ENCODE measurements at places on chromosomes 5 and 9.

DNA sequence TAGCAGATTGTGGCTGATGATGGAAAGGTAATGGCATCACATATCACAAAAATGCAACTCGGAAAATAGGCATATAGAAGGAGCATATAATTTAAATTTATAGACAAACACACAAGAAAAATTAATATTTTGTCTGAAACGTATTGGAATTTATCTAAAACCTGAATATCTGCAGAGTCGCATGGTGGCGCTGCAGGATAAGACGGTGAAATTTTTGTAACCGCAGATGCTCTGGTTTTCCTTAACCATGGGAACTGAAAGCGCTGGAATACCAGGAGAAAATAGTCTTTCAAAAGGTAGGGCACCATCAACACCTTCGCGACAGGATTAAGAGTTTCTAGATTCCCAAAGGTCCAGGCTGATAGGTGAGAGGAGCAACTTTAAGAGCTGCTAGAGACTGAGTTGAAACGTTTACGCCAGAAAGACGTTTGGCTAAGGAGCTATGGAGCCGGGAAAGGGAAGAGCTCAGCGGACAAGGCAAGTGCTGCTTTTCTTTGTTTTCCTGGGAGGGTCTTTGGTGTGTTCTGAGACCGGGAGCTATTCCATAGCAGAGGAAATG is 11.0 kb upstream of the PCDHB15 start:
- no peak for DNase-seq

DNA sequence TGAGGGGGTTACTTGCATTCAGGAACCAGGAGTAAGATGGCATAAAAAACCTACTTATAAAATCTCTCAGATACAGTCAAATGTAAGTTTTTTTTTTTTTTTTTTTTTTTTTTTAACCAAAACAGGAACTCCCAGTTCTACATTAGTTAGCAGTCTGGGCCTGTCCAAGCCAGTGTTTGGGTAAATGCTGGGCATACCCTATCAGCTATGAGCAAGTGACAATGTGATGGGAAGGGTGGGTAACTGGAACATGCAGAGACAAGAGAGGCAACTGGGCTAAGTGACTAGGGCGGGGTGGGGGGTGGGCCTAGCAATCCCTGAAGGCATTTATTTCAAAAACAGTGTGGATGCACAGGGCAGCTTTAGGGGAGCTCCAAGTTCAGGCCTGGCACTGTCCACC is 2.3 kb downstream of the NMRK1 start:
- DNase-seq: no peak

DNA sequence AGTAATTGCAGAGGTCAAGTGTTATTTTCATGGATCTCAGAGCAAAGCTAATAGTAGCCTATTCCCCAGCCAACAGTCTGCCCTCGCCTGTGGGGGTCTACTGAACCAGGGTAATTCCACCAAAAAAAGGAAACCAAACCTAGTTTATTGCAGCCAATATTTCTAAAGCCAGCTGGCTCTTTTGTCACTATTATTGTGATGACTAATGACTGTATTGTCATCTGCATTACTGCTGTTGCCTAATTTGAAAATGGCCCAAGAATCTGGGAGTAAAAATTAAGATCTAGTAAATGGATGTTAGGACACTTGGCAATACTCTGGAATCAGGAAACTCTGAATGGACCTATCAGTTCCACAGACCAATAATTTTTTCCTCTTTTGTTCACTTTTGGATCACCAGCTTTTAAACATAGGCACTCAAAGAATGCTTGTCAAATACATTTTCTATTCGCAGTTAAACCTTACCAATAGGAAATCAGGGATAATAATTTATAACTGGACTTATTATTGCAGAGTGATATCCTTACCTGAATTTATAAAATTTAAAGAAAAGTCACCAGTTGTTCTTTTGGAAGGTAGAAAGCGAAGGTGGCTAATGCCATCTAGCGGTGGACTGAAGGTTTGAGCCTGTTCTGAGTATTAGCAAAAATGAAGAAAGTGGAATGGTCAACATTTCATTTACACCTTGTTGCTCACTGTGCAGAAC is 69.2 kb downstream of the SYK start:
- DNase-seq: peak; percentile 55

- peak; percentile 34 for DNase-seq
These were observed 1467.1 kb downstream of the FOXD4L5 start for GRCh38 chr9:63817622-63818518.

- no peak for DNase-seq
These were observed 289.8 kb downstream of the NTRK2 start for GRCh38 chr9:84959339-84959738.

DNA sequence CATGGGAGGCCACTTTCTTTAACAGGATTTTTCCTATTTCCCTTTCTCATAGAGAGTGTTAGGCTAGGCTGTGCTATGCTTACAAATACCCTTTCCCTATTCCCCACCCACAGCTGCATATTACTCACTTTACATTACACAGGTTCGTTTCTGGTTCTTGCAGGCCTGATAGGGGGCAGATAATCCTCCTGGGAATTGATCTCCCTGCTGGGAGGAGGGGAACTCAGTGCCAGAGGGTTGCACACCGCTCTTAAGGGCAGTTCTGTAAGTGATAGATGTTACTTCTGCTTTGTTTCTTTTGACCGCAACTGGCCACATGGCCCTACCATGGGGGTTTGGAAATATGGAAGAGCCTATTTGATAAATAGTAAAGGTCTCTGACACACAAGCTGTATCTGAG is 54.0 kb upstream of the NTRK2 start:
- peak; percentile 17 for DNase-seq

DNA sequence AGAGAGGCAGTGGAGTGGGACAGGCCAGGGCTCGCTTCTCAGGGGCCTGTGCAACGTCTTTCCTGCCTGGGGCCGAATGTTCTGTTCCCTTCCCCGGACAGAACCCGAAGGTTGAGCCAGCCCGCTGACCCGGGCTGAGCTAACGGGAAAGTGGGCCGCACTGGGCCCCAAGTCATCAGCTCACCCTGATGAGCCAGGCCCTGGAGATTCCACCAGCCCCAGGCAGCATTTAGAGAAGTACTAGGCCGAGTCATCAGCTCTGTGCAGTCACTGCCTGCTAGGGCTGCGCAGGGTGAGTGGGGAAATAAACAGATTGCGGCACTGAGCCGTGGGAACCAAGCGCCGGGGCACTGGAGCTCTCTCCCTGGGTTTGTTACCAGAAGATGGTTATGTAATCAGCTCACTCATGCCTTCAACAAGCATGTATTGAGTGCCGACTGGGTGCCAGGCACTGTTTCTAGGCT is 29.1 kb upstream of the DUSP1 start:
- DNase-seq: no peak

GRCh38 chr5:133995341-133995740 is 9.4 kb downstream of the VDAC1 start:
- no peak for DNase-seq

DNA sequence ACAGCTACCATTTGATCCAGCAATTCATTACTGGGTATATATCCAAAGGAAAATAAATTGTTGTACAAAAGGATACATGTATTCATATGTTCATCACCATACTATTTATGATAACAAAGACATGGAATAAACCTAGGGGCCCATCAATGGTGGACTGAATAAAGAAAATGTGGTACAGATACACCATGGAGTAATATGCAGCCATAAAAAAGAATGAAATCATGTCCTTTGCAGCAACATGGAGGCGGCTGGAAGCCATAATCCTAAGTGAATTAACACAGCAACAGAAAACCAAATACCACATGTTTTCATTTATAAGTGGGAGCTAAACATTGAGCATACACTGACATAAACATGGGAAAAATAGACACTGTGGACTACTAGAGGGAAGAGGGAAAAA is 37.1 kb downstream of the FNIP1 start:
- DNase-seq: no peak

- DNase-seq: no peak
These were observed 481.4 kb upstream of the DAB2 start for GRCh38 chr5:39906146-39906545.

- DNase-seq: no peak
These were observed 189.5 kb downstream of the ADAMTS6 start for GRCh38 chr5:65292196-65292595.

- no peak for DNase-seq
These were observed 10.0 kb upstream of the CD74 start for GRCh38 chr5:150422758-150423157.

- peak; percentile 35 for DNase-seq
These were observed 744 bp downstream of the TARS1 start for GRCh38 chr5:33441241-33442177.

DNA sequence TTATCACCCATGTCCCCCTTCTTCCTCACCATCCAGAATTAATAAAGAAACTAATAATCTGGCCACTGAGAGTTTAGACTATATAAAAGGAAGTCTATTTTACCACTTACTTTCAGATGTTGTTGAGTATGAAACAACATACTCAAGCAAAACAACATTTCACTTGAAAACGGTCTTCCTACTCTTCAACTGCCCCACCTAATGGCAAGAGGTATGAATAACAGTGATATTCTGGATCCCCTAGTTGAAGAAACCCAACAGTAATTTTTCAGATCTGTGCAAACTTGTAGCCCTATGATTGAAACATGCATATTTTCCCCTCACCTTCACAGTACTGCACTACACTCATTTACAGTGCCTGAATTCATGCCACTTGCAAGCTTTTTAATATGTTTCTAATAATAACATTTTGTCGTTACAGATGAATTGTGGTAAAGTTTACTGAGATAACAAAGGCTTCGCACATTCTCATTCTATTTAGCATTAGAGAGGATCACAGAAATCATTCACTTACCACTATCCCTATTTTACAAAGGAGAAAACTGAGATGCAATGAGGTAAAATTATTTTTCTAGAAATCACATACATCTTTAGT is 267.9 kb upstream of the PDE4D start:
- DNase-seq: peak; percentile 45

DNA sequence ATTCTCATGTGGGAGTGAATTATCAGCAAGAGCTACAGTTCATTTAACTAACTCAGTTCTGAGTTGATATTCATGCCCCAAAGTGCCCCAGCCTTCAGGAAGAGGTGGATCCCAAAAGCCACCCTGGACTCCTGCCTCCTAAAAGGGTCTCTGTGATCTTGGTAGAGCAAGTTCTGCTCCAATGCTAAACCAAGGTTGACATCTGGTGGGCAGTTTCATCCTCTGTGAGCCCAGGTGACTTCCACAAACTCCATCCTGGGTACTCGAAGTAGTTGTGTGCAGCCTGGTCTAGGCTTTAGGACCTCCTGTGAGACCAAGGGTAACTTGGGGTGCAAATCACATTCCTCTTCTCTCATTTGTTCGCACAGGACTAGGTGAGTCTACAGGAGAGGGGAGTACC is 816.8 kb downstream of the MTRR start:
- peak; percentile 7 for DNase-seq

GRCh38 chr9:4030751-4031150 is 269.1 kb downstream of the GLIS3 start:
- DNase-seq: no peak

DNA sequence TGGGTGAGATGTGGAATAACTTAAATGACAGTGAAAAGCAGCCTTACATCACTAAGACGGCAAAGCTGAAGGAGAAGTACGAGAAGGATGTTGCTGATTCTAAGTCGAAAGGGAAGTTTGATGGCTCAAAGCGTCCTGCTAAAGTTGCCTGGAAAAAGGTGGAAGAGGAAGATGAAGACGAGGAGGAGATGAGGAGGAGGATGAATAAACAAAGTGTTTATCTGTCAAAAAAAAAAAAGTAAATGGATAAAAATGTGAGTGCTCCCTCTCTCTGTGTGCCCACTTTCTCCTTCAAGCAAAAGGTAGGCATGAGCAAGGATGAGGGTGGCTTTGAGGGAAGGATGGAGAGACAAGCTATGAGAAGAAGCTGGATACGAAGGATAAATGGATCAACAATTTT is 4.2 kb upstream of the CANX start:
- no peak for DNase-seq

DNA sequence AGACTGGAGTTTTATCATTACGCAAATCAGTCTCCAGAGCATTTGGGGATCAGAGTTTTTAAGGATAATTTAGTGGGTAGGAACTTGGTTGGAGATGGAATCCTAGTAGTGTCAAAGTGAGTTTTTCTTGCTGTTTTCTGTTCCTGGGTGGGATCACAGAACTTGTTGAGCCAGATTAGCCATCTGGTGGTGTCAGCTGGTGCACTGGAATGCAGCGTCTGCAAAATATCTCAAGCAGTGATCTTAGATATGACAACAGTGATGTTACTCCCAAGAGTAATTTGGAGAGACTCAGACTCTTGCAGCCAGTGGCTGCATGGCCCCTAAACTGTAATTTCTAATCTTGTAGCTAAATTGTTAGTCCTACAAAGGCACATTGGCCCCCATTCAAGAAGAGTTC is 1257.8 kb downstream of the MAT2B start:
- DNase-seq: no peak

DNA sequence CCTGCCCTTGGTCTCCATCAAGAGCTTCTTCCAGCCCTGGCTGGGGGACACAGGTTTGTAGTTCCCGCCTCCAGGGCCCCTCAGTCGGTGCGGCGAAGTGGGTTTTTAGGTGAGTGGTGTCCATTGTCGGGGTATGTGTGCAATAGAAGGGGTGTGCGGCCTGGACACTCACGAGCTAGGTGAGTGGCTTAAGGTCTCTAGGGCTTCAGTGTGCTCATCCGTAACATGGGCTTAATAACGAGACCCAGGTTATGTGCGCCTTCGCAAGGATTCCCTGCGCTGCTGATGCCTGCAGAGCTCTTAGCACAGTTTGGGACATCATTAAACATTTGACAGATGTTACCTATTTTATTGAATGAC is 656 bp downstream of the CEP78 start:
- DNase-seq: peak; percentile 37

DNA sequence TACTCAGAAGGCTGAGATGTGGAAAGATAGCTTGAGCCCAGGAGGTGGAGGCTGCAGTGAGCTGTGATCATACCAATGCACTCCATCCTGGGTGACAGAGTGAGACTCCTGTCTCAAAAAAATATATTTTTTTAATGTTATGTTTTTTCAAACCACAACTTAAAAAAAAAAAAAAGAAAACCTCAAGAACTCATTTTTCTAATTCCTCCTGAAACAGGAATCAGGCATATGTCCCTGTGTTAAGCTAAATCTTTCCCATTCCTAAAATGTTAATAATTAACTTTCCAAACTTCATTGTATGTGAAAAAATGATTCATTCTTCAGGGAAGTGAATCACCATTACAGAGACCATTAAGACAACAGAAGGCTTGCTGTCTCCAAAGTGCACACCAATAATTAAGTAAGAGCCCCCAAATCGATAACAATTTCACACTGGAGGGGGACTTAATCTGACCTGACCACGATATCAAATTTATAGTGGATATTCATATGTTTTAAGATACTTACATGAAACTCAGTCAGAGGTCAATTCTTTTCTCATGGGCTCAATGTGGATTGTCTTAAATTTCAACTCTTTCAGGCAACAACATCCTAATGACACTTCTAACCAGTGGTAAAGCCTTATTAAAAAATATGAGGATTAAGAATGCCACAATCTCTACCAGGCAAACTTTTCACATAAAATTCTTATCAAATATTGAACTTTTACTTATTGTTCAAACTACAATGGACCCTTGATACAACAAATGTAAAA is 5.2 kb downstream of the CEMIP2 start:
- DNase-seq: no peak

DNA sequence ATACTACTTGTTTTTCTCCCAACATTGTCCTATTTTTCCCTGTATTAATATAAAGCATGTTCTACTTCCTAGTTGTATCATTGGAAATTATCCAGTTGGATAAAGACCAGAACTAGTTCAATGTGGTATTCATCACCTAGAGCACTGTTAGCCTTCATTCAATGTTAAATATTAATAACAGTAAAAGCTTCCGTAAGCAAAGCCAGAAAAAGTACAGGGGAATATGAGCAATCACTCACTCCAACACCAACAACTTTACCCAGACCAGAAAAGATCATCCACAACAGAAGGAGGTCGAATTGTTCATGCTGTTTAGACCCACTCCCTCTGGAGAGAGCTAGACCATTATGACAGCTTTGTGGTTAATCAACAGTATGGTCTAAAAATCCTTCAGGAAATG is 728.4 kb downstream of the MAT2B start:
- no peak for DNase-seq

All from neural progenitor cell (in vitro differentiated cells).